Renal pelvis (tissue), 12 donors: ENCODE measurements at places on chromosomes 4 and X.

DNA sequence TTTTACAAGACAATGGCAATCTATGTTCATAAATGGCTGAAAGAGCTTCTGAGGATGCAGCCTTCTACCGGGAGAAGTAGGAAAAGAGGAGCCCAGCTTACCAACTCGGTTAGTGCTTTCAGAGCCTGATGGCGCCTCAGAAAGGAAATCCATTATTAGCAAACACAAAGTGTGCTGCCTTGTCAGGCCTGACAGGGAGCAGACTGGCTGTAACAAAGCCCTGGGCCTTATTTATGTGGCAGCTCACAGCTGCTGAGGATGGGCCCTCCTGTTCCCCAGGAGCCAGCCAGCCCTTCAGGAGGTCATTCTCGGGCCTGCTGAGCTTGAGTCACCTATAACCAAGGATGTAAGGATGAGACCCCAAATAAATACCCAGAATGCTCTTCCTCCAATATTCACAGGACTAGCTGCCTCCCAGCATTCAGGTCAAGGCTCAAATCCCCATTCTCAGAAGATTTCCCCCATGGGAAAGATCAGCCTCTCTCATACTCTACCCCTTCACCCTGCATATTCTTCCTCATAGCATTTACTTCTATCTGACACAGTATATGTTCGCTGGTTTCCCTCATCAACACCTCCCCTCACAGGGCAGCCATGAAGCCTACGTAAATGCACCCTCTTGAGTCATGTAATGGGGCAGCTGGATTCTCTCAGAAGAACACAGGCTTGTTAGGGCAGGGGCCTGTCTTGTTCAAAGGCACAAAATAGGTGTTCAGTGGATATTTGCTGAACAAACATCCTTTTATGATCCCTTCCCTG is 227.0 kb upstream of the RASGEF1B start:
- DNase-seq, result no peak

GRCh38 chr4:6852582-6852981 is 57.0 kb upstream of the TBC1D14 start:
- DNase-seq, result no peak

DNA sequence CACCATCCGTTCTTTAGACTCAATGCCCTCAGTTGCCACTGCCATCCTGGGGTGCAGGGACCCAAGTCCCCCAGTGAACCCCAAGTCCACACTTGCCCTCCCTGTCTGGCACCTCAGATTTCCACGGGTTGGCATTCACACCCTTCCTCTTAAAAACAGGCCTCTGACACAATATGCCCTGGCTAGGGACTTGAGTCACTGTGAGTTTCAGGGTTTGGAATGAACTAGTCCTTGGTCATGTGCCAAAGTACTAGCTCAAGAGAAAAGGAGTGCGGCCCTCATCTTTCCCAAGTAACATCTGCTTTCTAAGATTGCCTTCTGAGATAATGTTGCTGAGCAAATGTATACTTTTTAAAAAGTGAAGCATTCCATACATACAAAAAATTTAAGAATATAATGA is 134.0 kb downstream of the MID1 start:
- DNase-seq, result no peak

DNA sequence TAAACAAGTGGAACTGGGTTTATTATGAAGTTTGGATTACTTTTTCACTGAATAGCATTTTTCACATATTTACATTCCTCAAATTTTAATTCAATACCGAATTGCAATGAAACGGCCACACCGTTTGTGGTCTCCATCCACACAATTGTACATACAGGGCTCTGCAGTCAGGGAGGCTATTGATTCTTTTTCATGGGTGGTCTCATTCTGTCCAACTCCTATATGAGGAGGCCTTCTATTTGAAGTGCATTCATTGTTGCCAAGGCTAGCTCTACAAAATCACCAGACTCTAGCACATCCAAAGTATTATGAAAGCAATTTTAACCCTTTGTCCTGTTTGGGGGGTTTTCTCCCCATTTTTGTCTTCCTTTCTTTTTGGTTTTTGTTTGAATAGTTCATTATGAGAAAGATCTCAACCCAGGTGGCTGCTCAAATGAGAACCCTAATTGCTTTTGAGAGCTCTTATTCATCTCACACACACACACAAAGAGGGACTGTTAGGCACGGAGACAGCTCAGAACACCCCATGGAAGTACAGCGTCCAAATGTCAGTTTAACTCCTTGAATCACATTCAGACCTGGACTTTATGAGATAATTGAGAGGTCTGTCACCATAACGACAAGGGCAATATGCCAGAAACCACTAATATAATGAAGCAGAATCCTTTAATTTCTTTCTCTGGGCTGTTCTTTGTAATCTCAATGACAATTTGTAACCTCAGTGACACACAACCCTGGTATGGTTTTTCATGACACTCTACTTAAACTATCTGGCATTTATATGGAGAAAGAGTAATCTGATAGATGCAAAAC is 79.4 kb downstream of the NLGN4X start:
- no peak for DNase-seq

DNA sequence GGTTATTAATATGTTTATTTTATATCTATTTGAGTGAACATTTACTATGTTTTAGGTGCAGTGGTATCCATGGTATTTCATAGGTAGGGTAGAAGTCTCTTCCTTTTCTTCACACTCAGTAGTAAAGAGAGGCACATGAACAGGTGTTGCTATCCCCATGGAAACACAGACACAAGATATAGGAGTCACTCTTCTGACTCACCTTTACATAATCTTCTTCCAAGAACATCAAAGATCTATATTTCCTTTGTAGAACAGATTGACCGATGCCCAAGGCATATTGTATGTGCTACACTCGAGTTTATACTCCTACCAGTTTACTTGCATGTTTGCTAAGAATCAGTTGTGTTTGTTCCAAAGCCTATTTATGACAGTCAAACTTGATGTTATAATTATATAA is 1997.4 kb downstream of the C4orf33 start:
- no peak for DNase-seq

DNA sequence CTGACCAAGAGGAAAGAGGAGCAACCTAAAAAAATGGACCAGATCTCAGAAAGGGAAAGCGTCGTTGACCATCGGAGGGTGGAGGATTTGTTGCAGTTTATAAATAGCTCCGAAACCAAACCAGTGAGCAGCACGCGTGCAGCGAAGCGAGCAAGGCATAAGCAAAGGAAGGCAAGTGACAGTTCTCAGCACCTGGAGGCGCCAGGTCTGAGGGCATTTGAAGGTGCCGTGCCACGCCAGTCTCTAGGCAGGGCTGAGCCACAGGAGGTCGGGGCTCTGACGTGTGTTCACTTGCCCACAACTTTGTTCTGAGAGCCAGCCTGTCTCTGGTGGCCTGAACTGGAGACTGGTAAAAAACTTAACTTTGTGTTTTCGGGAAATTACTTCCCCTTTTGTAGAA is 59.7 kb downstream of the TNIP2 start:
- DNase-seq, result no peak

GRCh38 chrX:110407910-110408545 is 49.4 kb downstream of the RTL9 start:
- no peak for DNase-seq

DNA sequence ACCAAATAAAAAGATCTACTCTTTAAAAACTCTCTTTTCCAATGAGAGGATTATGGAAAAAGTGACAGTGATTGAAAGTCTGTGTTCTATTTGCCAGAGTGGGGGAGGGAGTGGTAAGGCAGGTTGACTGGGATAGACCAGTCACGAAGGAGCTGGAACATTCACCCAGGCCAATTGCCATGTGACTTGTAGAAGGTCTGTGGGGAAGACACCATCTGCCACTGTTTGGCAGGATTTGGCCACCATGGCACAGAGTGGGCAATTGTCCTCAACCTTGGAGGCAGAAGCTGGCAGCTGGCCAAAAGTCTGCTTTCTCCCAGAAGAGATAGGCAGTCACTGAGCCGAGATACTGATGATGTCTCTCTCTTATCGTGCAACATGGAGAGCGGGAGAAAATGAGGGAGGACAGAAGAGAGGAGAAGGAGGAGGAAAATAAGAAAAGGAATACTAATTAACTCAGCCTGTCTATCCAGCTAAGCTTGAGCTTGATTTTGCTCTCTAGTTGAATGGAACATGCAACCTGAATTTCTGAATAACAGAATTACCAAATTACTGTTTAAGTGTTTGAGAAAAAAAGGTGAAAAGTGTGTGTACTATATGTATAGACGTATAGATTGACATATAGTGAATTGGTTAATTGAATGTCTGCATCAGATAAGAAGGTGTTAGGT is 267.1 kb downstream of the ARHGAP24 start:
- DNase-seq, result no peak
